Activated T-cell treated with anti-CD3 and anti-CD28 coated beads, Interleukin-2, amount 50 U/mL, for 24 hours (primary cell): ENCODE measurements at places on chromosomes 6 and 20.

DNA sequence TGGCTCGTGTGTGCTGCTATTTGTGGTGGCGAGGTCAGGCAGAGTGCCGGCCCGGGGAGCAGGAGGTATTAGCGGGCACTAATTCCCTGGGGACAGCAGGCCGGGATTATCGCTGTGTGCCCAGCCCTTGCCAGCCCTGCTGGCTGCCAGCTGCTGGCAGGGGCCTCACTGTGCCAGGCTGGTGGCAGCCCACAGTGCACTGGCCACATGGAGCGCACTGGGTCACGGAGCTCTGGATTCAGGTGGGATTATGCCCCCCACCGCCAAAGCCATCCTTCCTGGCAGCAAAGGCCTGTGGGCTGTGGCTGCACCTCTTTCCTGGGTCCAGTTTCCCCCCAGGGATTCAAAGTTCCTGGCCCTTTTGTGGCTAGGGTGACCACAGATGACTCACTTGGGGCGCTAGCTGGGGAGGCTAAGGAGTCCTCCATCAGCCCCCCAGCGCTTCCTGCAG lies 59.7 kb downstream of the YTHDF1 start:
- DNase-seq = no peak

DNA sequence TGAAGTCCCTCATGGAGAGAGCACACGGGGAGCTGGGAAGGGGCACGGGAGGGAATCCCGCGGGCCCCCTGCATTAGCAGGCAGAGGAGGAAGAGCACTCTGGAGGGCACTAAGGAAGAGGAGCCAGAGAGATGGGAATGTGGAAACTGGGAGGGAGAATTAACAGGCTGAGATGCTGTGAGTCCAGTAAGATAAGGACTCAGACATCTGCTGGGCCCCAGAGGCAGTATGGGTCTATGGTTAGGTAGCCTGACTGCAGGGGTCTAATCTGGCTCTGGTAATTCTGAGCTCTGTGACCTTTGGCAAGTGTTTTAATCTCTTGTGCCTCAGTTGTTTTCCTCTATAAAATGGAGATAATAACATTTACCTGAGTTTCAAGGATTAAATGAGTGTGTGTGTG lies 15.7 kb upstream of the SRSF3 start:
- DNase-seq = no peak

DNA sequence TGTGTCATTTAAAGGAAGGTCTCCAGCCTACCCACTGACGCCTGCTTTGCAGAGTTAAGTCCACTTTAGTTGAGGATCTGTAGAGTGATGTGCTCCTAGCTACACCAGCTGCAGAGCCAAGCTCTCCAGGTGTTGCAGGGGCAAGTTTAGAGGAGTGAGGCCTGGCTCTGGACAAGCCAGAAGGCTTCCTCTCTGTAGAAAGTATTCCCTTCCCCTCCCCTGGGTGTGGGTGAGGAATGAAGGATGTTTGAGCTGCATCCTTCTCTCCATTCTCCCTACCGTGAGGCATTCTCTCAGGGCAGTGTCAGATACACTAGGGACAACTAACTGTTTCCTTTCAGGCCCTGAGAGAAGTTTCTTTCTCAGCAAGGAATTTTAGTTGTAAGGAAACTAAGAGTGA lies 66.5 kb downstream of the ELOVL5 start:
- DNase-seq = no peak

DNA sequence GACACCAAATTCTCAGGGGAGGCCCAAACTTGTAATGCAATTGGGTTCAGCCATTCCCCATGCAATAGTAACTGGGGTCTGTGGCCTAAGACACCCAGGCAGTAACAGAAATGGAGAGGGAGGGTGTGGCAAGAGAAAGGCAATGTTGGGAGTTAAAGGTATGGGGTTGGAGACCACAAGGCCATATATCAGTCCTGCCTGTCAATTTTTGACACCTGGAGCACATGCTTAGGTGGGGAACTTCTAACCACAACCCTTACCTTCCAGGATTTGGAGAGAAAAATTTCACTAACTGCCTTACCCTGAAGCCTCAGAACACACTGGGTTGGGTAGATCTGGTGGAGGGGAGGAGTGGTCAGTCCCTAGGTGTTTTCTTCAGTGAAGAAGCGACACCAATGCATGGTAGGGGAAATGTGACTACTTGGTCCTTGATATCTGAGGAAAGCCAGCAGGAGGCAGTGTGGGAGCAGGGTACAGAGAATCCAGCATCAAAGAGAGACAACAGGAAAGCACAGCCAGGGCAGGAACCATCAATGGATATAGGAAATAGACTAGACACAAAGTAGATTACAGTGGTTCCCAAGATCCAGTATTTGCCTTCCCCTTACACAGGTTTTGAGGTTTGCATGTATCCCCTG lies 6.8 kb upstream of the USP49 start:
- DNase-seq = peak; percentile 61

- DNase-seq = no peak
These were observed 29.4 kb downstream of the PRR18 start for GRCh38 chr6:166278579-166279392.

DNA sequence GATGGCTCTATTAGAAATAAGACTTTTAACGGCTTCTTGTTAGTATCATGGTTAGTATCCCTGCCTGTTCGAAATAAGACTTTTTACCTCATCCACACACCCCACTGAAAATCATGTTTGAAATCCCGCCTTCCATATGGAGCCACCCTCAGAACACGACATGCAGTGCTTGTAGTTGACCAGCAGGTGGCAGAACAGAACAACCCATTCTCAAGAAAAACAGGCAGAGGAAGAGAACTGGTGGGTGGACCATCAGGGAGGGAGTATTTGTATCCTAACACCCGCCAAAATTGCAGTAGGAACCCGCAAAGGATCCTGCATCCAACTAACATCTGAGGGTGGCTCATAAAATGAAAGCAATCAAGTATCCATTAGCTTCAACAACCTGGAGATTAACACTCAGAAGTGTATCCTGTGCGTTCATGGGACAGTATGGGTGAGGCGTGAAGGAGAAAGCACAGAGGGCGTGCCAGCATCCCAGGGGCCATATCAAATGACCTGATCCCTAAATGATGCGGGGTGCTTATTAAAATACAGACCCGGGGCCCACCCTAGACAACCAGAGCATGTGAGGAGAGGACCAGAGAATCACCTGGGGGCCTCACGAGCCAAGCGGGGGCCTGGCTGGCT lies 89.6 kb upstream of the NHSL1 start:
- DNase-seq = peak; percentile 53

DNA sequence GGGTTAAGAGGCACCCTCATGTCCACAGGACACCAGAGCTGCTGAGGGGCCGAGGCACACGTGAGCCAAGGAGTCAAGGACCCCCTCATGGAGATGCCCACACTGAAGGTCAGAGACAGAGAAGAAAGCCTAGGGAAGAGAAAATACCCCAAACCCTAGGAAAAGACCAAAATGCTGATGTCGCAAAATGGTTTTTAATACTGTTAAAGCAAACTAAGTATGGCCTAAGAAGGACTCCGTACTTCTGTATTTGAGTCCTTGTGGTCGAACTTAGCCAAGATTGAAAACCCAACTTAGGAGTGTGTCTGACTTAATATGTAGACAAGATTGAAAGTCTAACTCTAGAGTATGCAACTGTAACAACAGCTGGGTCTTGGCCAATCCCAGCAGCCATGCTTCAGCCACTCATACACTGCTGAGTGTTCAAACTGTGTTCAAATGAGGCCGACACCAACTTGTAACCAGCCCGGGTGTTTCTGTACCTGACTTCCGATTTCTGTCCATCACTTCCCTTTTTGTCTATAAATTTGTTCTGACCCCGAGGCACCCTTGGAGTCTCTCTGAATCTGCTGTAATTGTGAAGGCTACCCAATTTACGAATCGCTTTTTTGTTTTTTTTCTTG lies 92.6 kb upstream of the AGPAT4 start:
- DNase-seq = no peak

- no peak for DNase-seq
These were observed 28.3 kb downstream of the SAYSD1 start for GRCh38 chr6:39086711-39087110.

DNA sequence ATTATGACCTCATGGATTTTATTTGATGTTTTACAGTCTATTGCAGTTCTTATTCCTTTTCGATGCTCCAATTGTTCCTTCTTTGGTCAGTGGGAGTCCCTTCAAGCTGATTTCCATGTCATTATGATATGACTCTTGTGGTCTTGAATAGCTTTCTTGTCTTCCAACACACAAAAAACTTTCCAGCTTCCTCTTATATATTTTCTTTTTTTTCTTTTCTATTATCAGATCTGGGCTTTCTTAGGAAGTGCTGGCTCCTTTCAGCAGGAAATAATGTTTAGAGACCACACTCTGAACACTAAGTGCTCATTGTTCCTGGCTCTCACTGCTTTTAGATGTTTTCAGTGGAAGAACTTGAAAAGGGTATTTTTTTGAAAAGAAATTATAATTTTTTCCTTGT lies 3.1 kb upstream of the SLC17A1 start:
- DNase-seq = no peak

DNA sequence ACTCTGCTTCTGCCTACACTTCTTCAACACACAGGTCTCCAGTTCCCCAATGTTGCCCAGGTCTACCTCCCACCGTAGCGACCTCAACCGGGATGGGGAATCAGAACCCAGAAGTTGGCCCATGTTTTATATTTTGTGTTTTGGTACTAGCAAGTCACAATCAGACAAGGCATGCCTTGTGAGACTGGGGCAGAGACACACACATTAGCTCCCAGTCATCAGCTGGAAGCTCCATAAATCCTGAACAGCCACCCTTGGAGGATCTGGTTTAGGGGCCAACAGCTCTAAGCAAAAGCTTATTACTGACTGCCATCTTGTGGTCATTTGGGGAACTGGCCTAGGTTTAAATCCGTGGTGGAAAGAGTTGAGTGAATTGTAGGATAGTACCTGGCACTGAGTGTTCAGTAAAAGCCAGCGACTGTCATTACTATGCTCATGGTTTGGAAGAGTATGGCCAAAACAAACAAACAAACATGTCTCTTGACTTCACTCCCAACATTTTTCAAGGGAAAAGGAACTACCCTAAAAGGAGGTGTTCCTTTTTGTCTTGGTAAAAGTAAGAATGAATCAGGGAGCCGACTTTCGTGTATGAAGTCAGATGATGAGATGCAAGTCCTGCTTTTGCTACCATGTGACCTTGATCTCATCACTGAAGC lies 40.5 kb downstream of the PIM1 start:
- DNase-seq = peak; percentile 67

DNA sequence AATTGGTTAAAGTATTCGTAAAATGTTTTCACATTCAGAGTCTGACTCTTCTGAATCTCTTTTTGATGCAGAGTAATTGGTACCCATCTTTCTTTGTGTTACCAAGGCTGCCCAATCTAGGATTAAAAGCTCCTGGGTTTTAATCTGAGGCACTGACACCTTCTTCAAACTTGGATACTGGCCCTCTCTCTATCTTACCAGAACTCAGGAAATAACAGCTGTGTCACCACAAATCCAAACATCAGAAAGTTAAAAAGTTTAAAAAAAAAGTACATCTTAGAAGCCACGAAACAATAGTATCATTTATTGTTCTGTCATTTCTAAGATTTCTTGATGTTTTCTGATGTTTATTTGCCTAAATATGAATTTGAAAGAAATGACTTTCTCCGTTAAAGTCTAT lies 255.5 kb upstream of the RUNX2 start:
- no peak for DNase-seq

DNA sequence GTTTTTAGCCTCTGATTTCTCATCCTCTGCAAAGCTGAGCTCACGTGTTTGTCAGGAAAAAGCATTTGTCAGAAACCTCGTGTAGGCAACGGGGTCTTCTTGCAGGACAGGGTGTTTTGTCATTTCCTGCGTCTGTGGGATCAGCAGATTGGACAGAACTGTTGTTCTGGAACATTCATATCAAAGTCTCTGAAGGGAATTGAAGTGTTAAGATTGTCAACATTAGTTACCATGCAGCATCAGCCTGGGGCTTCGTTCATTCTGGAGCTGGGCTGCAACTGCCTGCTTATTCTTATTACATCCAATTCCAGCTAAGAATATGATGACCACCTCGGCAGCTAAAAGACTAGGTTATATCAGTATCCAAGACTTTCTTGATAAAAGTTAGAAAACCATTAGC lies 71.0 kb upstream of the RALGAPA2 start:
- no peak for DNase-seq

DNA sequence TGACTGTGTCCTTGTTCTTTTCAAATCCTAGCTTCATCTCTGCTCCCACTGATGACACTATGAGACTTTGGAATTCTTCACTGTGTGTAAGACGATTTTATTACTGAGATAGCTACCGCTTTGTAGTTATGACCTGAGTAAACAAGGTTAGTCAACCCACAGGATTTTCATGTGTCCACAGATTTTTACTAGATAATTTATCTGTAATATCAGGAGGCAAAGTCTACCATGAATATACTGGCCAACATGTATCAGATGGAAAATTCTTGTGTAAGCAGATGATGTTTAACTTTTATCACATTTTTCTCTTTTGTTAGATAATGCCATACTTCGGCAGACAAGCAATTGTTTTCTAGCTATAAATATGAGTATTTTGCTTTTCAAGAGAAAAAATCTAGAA lies 119.8 kb downstream of the SGK1 start:
- DNase-seq = no peak

DNA sequence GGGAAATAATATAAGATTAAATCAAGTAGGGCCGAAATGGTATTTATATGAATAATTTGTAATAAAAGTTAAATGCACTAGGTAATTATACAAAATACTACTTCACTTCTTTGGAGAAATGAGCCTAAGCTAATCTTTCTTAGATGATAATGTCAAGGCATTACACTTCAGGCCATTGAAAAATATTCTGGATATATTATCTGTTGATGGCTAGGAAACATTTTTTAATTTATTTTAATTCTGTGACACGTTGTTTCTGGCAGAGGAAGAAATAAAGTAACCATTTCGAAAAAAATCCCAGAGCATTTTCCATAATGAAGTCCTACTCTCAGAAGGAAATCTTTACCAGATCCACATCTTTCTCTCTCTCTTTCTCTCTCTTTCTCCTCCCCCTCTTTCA lies 133.9 kb downstream of the MMUT start:
- DNase-seq = no peak

DNA sequence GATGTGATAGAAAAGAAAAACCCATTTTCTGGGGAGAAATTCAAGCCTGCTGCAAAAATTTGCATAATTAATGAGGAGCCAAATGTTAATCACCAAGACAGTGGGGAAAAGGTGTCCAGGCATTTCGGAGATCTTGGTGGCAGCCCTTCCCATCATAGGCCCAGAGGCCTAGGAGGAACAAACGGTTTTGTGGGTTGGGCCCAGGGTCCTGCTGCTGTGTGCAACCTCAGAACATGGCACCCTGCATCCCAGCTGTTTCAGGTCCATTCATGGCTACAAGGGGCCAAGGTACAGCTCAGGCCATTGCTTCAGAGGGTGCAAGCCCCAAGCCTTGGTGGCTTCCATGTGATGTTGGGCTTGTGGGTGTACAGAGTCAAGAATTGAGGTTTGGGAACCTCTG lies 189.8 kb upstream of the IMPG1 start:
- DNase-seq = no peak

DNA sequence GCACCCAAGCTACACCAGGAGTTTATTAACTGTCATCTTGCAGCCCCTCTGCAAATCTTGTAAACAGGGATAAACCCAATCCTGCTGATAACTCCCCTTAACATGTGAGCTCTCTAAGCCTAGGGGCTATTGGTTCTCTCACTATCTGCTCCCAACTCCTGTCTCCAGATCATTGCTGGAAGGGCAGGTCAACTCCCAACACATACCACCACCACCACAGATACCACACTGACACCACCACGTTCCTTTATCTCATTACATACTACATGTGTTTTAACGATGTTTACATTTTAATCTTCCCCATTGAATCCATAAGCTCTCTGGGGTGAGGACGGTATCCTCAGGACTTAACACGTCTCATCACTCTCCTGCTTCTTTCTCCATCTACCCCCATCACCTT lies 51.8 kb downstream of the SIM1 start:
- no peak for DNase-seq
